ENCODE measurements at places on chromosomes 3 and 15.

GRCh38 chr3:71195492-71195891 lies 388.0 kb downstream of the FOXP1 start:
- DNase-seq: no peak

DNA sequence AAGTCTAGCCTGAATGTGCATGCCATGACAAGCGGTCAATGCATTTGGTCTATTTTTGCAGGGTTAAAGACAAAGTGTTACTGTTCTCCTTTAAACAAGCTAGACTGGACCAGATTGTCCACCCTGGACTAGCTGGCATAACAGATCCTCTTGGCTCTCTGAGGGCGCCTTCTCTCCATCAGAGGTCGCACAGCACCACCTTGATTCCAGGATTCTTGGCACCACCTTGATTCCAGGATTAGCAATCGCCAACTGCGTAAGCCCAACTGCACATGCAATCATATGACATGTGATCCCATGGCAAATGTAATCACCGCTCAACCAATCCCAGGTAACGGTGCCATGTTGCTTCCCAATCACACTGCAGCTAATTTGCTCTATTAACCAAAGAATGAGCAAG lies 98.6 kb downstream of the OXNAD1 start:
- no peak for DNase-seq

GRCh38 chr3:100256731-100257151 lies 4.1 kb upstream of the TBC1D23 start:
- no peak for DNase-seq

DNA sequence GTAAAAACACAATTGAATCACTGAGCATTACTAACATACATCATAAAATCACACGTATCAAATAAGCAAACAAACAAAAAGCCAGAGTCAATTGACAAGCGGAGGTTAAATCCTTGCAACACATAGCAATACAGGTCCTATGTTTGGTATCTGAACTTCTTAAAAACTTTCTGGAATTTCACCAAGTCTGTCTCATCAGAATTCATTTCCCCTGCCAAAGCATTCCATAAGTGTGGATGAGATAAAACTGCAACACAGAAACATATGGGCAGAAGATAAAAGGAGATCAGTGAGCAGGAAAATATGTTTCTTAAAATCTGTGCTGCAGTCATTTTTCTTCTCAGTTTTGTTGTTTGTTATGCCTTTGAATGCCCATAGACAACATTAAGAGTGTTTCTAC lies 1155.5 kb downstream of the TBL1XR1 start:
- DNase-seq: no peak

DNA sequence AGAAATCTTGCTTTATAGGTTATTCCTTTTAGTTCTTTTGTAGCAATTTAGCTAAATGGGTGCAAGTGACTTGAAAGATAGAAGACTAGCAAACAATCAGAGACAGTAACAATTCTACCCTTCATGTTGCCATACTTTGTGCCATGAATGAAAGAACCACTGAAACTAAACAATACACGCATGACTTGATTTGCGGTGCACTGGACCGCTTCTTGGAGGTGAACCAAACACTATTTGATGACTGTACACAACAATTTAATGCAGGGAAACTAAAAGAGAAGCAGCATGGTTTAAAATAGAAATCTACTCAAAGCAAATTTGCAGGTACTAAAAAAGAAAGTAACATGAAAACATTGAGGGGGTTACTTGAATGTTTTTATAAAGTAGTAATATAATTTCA lies 331.0 kb upstream of the RARB start:
- DNase-seq: no peak

DNA sequence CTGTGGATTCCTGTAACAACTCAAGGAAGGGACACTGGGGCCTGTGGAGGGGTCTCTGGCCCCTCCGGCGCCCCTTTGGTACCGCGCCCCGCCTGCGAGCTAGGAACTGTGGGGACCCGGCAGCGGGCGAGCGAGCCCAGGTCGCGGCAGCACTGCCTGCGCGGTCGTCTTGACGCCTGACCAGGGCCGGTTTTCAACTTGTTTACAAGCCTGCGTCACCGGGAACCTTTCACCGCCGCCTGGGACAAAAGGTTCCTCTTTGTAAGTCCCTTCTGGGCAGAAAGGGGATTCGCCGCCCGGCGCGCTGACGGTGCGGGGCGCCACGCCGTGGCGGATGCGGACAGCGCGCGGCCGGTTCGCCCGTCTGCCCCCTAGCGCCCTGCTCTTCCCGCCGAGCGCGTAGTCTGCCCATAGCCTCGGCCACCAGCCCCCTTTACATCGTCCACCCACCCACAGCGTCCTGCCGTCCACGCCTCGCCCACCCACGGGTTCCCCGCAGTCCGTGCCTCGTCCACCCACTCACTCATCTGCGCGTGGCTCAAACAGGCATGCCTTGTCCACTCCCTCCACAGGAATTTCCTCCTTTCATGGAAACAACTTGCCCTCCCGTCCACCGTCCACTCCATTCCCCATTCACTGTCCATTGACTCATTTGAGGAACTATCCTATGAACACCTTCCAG lies 5.5 kb upstream of the CFAP100 start:
- DNase-seq: no peak

GRCh38 chr15:91318516-91318915 lies 218.5 kb downstream of the SV2B start:
- DNase-seq: no peak

DNA sequence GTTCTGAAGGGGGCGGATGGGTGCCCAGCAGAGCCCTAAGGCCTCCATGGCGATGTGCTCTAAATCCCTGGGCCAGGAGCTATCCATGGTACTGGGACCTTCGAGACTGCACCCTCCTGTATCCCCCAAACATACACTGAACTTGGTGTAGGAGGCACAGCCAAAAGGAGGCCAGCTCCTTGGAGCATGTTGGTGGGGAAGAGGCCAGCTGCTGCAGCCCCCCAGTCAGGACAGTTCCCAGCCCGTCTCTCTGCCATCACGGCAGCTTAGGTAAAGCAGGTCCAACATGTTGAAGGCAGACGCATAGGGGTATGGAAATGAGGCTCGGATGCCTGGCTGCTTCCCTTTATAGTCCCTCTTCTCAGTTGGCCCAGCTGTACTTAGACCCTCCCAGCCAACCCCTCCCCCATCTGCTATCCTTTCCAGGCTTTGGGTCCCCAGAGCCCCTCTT lies 1.8 kb downstream of the CAMKV start:
- DNase-seq: no peak

GRCh38 chr15:94421706-94422105 lies 190.3 kb downstream of the MCTP2 start:
- no peak for DNase-seq

DNA sequence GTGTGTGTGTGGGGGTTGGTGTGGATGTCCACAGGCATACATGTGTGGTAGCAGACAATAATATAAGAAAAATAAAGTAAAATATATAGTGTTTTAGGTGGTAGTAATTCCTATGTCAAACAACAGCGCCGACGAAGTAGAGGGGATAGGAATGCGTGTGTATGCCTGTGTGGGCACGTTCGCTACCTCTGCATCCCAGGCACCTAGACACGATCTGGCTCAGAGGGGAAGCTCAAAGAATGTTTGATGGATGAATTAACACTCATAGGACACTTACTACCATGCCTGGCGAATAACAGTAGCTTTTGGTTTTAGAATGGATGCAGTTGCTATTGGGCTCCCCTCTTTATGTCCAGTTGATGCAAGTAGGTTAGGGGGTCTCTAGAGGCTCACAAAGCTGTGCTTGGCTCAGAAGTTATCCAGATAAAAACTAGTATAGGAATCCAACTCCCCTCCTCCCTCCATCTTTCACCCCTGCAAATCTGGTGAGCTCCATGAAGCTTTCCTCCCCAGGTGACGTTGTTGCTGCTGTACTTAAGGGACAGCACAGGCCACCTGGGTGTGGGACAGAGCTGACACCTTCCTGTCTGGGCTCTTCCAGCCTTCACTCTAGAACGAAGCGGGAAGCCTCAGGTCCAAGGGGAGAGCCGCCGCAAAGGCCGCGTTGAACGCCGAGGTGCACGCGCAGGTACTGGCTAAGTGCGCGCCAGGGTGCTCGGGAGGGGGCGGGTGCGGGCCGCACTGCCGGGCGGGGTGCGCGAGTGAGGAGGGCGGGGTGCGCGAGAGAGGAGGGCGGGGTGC lies 192.6 kb upstream of the LYSMD4 start:
- DNase-seq: peak; percentile 54

All from stimulated activated CD8-positive, alpha-beta memory T cell treated with anti-CD3 and anti-CD28 coated beads, Interleukin-7, amount 100 ng/mL, for 1 hour (primary cell).